ENCODE measurements at places on chromosomes 3 and 15. TPM values are rescaled to one million over a fixed set of nuclear protein-coding genes. Genes with fewer than 3 reads are reported as not detected.

The KLF15 gene
- 1.1 TPM for total RNA-seq

DNA sequence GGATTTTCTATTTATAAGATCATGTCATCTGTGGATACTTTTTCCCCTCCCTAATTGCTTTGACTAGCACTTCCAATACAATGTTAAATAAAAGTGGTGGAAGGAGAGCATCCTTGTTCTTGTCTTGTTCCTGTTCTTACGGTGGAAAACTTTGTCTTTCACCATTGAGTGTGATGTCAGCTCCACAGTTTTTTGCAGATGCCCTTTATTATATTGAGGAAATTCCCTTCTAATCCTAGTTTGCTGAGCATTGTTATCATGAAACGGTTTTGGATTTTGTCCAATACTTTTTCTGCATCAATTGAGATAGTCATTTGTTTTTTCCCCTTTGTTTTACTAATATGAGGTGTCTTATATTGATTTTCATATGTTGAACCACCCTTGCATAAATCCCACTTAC is 19.9 kb upstream of the IL20RB start:
- no peak overlapping the region for H3K27ac ChIP-seq
- no peak for DNase-seq
- H3K36me3 ChIP-seq: peaks cover 38% of the 10 kb centered on the region
- H3K4me3 ChIP-seq: no peak overlapping the region

DNA sequence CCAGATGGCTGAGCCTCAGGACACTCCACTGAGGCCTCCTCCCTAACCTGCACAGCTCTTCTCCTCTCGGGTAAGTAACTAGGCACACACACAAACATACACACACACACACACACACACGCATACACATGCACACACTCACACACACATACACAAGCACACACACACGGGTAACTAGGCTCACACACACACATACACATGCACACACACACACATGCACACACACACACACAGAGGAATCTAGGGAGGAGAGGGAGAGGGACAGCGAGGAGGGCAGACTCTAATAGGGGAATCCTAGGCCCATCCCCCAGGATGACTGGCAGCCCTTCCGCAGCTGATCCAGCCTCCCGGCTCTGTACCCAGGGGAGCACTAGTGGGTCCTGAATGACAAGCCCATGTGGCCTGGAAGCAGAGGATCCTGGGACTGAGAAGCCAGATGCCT is 177.4 kb upstream of the LINGO1 start:
- H3K27ac ChIP-seq: no peak overlapping the region
- H3K4me3 ChIP-seq: no peak overlapping the region
- DNase-seq: no peak
- no peaks in the 10 kb centered on the region for H3K4me1 ChIP-seq
- peaks cover 2% of the 10 kb centered on the region for H3K27me3 ChIP-seq
- no peaks in the 10 kb centered on the region for H3K36me3 ChIP-seq

GRCh38 chr3:66115858-66116654 is 77.3 kb upstream of the MAGI1 start:
- no peaks in the 10 kb centered on the region for H3K36me3 ChIP-seq
- peak; percentile 42 for DNase-seq
- peak overlapping the region; percentile 95 for H3K27ac ChIP-seq
- H3K4me3 ChIP-seq: no peak overlapping the region

DNA sequence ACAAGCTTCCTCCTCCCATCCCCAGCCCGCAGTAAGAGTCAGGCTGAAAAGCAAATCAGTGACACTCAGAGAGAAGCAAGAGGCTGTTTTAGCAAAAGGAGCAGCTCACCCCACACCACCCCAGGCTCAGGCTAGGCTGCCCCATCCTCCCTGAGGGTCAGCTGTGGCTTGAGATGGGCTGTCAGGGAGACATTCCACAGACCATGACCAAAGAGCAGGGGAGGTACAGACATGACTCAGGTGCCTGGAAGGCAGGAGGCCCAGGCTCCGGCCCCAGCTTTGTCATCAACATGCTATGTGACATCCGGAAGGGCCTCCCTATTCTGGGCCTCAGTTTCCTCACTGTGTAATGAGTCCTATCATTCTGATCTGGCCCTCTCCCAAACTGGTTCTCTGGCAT is 24.7 kb downstream of the HCN4 start:
- no peaks in the 10 kb centered on the region for H3K36me3 ChIP-seq
- DNase-seq: no peak
- H3K27me3 ChIP-seq: peaks cover 16% of the 10 kb centered on the region

DNA sequence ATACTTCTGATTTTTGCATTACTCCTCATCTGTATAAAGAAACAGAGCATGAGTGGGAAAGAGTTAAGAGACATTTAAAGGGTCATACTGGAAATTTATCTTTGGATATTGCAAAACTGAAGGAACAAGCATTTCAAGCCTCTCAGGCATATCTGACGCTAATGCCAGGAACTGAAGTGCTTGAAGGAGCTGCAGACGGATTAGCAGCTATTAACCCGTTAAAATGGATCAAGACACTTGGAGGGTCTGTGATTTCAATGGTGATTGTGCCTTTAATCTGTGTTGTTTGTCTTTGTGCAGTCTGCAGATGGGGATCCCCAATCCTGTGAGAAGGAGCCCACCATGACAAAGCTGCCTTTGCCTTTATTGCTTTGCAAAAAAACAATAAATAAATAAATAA is 202.5 kb upstream of the UBE3A start:
- H3K4me1 ChIP-seq: peaks cover 31% of the 10 kb centered on the region
- no peak for DNase-seq
- H3K4me3 ChIP-seq: no peak overlapping the region

- no peak for DNase-seq
- no peak overlapping the region for H3K27ac ChIP-seq
- H3K4me3 ChIP-seq: no peak overlapping the region
- peaks cover 20% of the 10 kb centered on the region for H3K4me1 ChIP-seq
Observed at GRCh38 chr3:127137757-127138536, 55.0 kb upstream of the PRR23E start.

DNA sequence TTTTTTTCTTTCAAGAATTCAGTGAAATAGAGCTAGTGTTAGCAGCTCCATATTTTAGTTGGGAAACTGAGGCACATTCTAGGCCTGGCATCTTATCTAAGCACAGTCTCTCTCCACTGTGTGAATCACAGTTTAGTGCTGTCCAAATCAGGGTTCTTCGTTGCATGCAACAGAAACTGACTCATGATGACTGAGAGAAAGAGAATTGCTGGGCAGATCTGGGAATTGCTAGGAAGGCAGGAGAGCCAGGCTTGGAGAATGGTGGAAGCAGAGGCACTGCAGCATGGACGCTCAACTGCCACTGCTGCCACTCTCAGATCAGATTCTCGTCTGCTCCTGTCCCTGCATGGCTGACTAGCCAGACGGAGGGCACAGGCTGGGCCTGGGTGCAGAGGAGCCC is 40.7 kb upstream of the CHST2 start:
- no peaks in the 10 kb centered on the region for H3K4me1 ChIP-seq
- H3K36me3 ChIP-seq: no peaks in the 10 kb centered on the region
- peaks cover 3% of the 10 kb centered on the region for H3K27me3 ChIP-seq
- H3K4me3 ChIP-seq: no peak overlapping the region
- no peak for DNase-seq
- H3K27ac ChIP-seq: no peak overlapping the region

DNA sequence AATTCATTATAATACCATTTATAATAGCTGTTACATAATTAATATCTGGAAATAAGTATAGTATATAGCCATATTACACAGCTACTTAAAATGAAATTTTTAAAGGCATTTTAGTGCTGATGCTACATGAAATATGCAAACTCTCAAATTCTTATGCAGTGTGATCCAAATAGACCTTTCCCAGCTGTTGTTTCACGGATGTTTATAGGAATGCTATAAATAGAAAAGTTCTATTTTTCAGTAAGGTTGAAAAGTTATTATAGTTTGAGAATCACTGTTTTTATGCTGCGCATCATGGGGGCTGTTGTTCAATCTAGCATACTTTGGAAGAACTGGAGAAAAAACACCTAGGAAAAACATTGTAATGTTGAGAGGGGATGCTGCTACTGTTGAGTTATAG is 147.7 kb upstream of the TRIM42 start:
- no peak overlapping the region for H3K27ac ChIP-seq
- H3K4me1 ChIP-seq: peaks cover 2% of the 10 kb centered on the region
- H3K4me3 ChIP-seq: no peak overlapping the region
- H3K27me3 ChIP-seq: no peaks in the 10 kb centered on the region
- peaks cover 7% of the 10 kb centered on the region for H3K36me3 ChIP-seq
- no peak for DNase-seq

DNA sequence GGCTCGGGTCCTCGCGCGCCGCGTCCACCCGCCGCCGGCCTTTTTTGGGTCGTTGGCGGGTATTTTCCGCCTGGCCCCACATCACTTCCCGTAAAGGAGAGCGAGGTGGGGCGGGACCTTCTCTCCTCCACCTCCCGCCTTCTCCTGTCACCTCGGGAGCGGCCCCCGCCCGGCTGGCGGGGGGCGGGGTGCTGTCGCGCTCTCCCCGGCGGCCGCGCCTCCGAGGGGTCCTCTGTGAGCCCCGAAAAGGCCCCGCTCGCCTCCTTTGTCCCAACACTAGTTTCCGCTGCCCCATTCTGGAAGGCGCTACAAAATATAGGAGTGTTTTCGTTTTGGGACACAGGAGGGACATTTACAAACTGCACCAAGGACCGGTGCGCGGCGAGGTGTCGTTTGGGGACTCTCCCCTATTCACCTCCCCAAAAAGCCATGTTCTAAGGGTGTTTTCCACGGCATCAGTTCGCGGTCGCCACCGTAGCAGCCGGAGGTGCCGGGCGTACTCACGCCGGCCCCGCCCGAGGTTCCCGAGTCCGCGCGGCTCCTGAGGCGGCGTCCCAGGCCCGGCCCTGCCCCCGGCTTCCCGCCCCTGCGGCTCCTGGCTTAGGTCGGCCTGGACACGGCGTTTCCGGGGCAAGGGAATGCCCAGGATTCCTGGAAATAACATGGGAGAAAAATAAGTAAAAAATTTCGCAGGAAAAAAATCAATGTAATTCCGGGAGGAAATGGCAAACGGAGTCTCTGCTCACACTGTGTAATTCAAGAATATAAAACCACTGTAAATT is at the start of gene RAB27A:
TSS of gene RAB27A (minus strand) at position 68 of the 782 bp plus-strand sequence. CDS start 54,879 bp downstream, outside the sequence.
- peaks cover 12% of the 10 kb centered on the region for H3K4me1 ChIP-seq
- H3K27ac ChIP-seq: peak within 1 kb of the TSS; percentile 94
- DNase-seq: peak; percentile 74

DNA sequence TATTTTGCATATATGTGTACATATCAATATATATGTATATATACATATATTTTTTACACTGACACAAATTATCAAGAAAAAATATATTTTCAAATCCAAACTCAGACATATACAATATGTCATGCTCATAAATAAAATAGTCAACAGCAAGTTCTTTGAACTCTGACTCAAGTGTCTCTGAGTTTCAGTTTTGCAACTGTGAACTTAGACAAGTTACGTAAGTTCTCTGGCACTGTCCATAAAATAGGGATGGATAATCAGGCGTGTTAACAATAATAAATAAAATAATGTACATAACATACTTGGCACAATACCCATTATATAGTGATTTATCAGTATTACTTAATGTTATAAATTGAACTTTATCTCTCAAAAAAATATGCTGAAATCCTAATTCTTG is 12.1 kb upstream of the XRN1 start:
- no peaks in the 10 kb centered on the region for H3K27me3 ChIP-seq
- H3K27ac ChIP-seq: no peak overlapping the region
- H3K36me3 ChIP-seq: peaks cover 19% of the 10 kb centered on the region

DNA sequence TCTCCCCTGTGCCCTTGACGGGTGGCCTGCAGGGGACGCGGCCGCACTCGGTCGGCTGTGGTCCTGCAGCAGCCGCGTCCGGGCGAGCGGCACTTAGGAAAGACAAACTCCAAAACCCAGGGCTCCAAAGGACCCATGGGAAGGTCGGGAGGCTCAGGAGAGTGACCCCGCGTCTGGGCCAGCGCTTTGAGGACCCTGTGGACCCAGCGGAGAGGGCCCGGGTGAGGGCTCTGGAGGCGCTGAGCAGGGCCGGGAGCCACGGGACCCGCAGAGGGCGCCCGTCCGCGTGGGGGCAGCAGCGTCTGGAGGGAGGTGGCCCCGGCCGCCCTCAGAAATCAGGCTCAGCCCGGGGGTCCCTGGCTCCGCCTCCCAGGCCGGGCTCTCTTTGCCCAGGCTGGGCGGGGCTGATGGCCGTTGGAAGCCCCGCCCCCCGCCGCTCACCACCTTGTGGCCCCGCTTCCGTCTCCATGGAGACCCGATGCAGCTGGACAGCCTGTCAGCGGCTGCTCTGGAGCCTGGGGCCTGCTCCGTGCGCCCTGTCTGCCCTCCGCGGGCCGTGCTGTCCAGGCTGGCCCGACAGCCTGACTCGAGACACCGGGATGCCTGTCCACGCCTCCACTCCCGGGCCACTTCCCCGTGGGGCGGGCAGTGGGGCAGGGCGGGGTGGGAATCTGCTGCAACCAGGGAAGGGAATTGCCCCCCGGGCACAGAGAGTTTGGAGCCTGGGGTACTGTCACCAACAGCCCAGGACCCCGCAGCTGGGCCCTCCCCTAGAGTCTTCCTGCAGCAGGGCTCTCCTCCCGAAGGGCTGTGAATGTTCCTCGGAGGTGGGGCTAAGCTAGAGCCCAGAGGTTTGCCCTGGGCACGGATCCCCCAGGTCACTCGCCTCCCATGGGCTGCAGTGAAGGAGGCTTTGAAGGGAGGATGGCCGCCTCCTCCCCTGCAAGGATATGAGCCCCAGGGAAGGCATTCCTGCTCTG is 34.8 kb upstream of the RPL32 start:
- no peaks in the 10 kb centered on the region for H3K36me3 ChIP-seq
- peak overlapping the region; percentile 62 for H3K4me3 ChIP-seq
- DNase-seq: peak; percentile 45
- peaks cover 7% of the 10 kb centered on the region for H3K27me3 ChIP-seq
- peaks cover 26% of the 10 kb centered on the region for H3K4me1 ChIP-seq

- DNase-seq: peak; percentile 78
- H3K27me3 ChIP-seq: no peaks in the 10 kb centered on the region
- H3K27ac ChIP-seq: no peak overlapping the region
- H3K4me3 ChIP-seq: no peak overlapping the region
- peaks cover 11% of the 10 kb centered on the region for H3K36me3 ChIP-seq
Observed at GRCh38 chr3:160941885-160942494, 163.2 kb downstream of the B3GALNT1 start.

DNA sequence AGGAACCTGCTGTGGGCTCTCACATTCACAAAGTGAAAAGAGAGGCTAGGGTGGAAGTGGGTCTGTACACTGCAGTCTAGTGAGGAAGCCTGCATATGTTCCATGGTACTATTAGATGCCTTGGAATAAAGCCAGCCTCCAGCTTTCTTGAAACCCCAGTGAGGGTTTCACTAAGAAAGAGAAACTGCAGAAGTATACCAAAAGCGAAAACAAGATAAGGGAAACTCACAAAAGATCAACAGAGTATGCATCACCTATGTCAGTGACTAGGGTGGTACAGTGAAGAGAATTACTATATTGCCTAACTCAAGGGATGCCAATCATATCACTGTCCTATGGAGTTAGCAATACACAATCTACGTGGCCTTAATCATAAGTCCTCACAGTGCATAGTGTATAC is 212.5 kb upstream of the GADL1 start:
- no peak for DNase-seq
- no peak overlapping the region for H3K27ac ChIP-seq
- H3K4me3 ChIP-seq: no peak overlapping the region
- no peaks in the 10 kb centered on the region for H3K27me3 ChIP-seq
- H3K4me1 ChIP-seq: peaks cover 5% of the 10 kb centered on the region
